Glomerular endothelial cell (primary cell): ENCODE measurements at places on chromosomes 1 and 21. TPM values are rescaled to one million over a fixed set of nuclear protein-coding genes. Genes with fewer than 3 reads are reported as not detected.

The ALX3 gene
- not detected in 2 replicates for total RNA-seq

The ITPKB gene
- total RNA-seq, result 73.0 and 140 TPM in 2 replicates

The RGS13 gene
- not detected in 2 replicates for total RNA-seq

The NHLH1 gene
- total RNA-seq, result 0.05 TPM in 1 of 2 replicates, not detected in the other

The C1orf226 gene
- 1.6 and 4.2 TPM in 2 replicates for total RNA-seq

The MATN1 gene
- total RNA-seq, result not detected in 2 replicates

The ZNF648 gene
- not detected in 2 replicates for total RNA-seq

The TFF2 gene
- not detected in 2 replicates for total RNA-seq

The FMO1 gene
- total RNA-seq, result not detected in 2 replicates

The BACE2 gene
- total RNA-seq, result 364 and 408 TPM in 2 replicates

The C1QTNF12 gene
- 0.76 and 1.7 TPM in 2 replicates for total RNA-seq

The GPR3 gene
- total RNA-seq, result 0.44 and 1.5 TPM in 2 replicates

The CA6 gene
- total RNA-seq, result not detected in 2 replicates

The PLCH2 gene
- 0.47 TPM in 1 of 2 replicates, not detected in the other for total RNA-seq

The SPRR2E gene
- total RNA-seq, result not detected in 2 replicates

The TPM3 gene
- 712 and 835 TPM in 2 replicates for total RNA-seq

The BRINP2 gene
- total RNA-seq, result not detected in 2 replicates

The GSTM5 gene
- total RNA-seq, result not detected in 2 replicates

The LCE1D gene
- total RNA-seq, result not detected in 2 replicates

The CAPN2 gene
- 277 and 310 TPM in 2 replicates for total RNA-seq
